ENCODE measurements at places on chromosomes 2 and 18.

DNA sequence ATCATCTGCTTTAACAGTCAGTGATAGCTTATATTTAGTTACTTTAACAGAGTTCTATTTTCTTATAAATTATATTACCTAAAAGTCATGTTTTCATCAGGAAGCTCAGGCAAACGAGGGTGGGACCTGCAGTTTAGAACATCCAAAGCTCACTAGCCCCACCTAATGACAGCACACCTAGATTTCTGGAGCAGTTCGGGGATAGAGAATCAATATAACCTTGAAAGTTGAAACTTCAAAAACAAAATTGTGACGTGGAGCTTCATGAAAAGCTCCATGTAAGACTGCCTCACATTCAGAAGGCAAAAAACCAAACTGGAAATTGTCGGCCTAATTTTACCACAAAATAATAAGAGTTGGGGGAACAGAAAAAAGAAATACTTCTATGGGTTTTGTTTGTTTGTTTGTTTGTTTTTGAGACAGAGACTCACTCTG lies 185.9 kb upstream of the CCDC150 start:
- DNase-seq, result peak; percentile 64

DNA sequence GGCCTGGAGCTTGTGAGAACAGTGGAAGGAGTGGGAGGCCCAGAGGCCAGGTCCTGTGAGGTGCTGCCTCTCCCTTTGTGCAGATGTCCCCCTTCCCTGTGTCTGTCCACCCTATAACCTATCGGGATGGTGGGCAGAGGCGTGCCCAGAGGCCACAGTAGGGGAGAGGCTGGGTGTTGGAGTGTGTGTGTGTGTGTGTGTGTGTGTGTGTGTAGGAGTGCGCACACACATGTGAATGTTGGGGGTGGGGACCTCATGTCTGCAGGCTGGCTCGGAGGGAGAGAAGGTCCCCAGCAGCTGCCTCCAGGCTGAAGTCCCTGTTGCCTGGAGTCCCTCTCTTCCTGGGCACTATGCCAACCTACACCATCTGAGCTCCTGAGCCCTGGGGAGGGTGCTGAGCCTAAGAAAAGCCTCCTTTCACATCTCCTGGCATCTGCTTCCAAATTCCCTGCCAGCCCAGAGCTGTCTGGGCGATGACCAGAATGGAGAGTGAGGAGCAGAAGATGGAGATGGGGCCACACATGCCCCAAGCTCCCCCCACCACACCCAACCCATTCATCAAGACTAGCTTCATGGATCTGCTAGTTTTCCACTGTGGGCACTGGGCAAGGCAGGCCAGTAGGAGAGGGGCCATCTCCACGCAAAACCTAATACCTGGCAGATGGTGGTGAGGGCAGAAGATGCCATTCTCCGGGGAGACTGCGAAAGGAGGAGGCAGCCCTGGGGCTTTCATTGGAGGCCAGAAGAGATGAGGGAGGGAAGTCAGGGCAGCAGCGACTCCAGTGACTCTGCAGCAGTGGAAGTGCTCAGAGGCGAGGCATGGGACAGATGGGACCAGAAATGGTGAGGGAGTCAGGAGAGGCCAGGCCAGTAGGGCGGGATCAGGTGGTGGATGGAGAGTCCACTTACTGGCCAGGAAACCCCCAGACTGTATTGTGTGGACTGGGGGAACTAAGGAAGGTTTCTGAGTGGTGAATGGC lies 20.3 kb downstream of the KCNK3 start:
- no peak for DNase-seq

- no peak for DNase-seq
These were observed 97.4 kb downstream of the RHOB start for GRCh38 chr2:20544153-20544747.

DNA sequence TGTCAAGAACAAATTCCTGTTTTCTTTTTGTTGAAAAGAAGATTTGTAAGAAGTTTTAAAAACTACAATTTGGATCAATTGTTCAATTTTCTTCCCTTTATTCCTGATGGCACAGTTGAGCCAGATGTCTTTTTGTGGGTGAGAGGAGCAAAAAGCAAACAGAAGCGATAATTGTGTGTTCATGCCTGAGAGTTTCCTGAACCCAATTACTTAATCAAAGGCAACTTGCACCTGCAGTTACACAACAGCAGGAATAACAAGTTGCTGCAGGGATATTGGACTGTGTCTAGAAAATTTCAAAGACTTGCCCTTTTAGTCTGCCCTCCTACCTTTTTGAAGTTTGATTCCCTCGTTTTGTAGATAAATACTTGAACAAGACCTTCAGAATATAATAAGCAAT lies 383.6 kb downstream of the DSEL start:
- peak; percentile 41 for DNase-seq

GRCh38 chr18:3935305-3935704 lies 485.3 kb downstream of the TGIF1 start:
- no peak for DNase-seq

- DNase-seq, result peak; percentile 35
These were observed 827.6 kb downstream of the RNF144A start for GRCh38 chr2:7744827-7745226.

- peak; percentile 65 for DNase-seq
These were observed 9.4 kb upstream of the IL1RL1 start for GRCh38 chr2:102301867-102302362.

DNA sequence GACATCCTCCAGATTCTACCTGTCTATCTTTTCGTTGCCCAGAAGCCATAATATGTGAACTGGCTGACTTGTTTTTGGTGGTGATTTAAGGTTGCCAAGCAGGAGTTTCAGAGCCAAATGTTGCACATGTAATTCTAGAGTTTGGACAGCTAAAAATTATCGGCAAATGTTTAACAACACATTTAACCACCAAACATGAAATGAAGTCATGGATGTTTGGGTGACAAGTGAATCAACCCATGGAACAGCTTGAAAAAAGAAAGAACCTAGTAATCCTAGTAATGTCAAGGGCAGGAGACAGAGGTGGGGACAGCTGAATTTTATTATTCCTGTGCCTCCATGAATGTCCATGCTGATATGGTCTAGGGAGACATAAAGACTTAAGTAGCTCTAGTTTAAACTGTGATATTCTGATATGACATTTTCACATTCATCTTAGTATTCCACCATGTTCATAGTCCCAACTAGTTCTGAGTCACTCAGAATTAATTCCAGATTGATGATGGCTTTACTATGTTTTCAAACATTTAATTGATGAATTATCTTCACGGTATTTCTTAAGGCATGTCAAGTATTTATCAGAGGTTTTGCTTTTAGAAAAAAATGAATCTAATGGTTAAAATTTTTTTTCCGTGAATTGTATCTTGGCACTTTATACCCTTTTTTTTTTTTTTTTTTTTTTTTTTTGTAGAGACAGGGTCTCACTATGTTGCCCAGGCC lies 101.7 kb downstream of the SOCS6 start:
- DNase-seq, result no peak

GRCh38 chr2:42960842-42961180 lies 168.4 kb upstream of the HAAO start:
- no peak for DNase-seq

DNA sequence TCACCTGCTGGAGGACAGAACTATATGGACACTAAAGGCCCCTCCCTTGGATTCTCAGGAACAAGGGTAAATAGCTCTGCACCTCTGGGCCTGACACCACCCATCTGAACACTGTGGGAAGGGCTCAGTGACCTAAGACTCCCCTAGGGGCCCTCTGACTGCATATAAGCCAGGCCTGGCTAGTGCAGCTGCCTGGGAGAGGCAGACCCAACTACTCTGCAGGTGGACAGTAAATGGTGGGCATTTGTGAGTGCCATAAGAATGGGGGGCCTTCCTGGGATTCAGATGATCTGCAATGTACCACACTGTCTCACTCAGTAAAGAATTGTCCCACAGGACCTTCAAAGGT lies 11.2 kb upstream of the WIPF1 start:
- no peak for DNase-seq

DNA sequence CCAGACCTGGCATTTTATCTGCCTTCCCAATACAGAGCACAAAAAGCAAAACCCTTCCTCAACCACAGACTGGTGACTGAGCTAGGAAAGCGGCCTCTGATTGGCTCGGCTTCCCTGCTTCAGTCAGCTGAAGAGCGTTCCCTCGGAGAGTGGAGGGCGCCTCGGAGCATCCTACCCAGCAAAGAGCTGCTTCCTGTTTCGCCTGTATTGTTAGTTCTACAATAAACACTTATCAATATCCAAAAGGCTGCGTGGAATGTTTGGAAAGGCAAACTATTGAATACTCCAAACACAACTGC lies 125.0 kb downstream of the CACNB4 start:
- peak; percentile 36 for DNase-seq

DNA sequence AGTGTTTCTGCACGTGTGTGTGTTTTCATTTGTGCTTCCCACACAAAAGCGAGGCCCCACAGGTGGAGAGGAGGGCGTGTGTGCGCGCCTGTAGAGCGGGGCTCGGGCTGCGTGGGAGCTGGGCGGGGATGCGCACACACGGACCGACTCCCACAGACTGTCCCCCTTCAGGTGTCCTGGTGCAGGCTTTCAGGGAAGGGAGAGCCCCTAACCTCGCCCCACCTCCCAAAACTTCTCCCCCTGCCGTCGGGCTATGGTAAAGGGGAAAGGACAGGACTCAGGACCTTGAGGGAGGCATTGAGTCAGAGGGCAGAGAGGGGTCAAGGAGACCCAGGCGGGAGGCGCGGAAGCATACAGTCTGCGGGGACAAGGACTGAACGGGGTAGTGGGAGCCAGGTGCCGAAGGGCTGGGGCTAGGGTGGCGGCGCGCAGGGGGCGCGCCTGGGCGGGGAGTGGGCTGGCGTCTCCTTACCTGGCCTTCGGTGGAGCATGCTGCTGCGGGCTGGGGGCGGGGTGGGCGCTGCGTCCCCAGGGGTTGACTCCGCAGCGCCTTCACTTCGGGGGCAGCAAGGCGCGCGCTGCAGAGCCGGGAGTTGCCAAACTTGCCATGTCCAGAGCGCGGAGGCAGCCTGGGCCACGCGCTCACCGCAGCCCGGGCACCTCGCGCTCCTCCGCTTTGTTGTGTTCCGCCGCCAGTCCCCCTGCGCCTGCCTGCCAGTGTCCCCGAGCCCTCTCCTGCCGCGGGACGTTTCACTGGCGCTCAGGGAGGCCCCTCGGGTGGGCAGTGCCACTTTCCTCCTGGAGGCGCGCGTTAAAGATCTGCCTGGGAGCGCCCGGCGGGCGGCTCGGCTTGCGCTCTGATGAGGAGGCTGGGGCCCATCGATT lies 302.0 kb downstream of the NCKAP5 start:
- peak; percentile 29 for DNase-seq

GRCh38 chr18:61569176-61569892 lies 236.1 kb downstream of the CDH20 start:
- peak; percentile 89 for DNase-seq

GRCh38 chr2:85584857-85585780 lies 888 bp downstream of the VAMP5 start:
- peak; percentile 85 for DNase-seq

- no peak for DNase-seq
These were observed 349.7 kb upstream of the ST6GAL2 start for GRCh38 chr2:107235491-107236254.

- DNase-seq, result no peak
These were observed 268.5 kb downstream of the ICOS start for GRCh38 chr2:204205082-204205481.

DNA sequence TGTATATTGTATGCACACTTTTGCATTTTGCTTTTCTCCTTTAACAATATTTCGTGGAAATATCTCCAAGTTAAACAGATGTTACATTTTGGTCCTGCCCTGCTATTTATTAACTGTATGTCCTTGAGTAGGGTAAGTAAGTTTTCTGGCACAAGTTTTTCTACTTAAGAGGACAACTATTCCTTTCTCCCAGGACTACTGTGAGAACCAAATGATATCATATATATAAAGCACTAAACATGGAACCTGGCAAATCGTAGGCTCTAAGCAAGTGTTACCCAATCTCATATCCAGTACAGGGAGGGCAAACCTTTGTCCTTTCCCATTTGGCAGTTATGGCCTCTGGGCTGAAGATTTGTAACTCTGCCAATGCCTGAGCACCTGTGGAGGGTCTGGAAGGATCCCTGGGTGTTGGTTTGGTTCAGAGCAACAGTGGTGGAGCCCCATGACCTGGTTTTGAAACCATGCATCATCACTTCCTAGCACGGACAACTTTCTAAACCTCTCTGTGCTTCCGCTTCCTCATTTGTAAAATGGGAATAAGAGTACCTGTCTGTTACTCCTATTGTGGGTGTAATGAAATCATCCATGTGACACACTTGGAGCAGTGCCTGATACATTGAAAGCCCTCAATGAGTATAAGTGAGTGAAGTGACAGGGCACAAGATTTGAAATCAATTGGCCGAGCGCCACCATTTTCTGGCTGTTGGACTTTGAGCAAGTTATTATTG lies 28.3 kb upstream of the ICOS start:
- no peak for DNase-seq

GRCh38 chr18:21163647-21164547 lies 52.3 kb upstream of the ROCK1 start:
- peak; percentile 82 for DNase-seq

DNA sequence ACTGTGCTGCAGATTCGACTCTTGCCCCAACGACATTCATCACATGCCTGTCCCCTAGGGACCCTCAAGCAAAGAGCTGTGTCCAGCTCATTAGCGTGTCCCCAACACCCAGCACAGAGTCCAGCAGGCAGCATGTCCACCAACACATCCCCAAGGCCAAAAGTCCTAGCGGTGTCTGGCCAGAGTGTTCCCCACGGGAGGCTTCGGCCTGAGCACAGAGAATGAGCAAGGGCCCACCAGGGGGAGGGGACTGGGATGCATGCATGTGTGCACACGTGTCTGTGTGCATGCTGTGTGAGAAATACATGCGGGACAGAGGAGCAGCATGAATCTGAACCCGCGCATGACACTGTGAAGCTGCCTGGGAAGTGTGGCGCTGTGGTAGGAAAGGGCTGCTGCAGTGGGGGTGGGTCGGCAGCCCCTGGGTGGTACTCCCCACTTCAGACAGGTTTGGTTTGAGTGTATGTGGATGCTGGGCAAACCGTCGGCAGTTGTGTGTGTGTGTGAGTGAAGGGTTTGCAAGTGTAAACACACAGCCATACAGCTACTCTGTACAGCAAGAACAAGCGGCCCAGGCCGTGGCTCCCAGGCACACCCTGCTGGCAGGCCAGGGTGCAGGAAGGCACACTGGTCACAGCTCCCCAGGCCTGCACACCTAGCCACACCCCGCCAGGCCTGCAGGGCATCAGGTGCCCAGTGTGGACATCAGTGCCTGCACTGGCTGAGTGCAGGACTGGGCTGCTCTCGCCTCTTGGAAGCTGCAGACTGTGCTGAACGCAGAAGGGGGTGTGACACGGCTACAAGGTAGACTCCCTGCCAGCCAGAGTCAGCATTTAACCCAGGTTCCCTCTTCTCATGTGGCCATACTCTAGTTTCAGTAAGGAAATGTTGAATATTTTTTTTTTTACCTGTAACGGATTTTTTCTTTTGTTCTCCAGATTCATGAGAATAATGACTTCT lies 19.5 kb upstream of the HES6 start:
- DNase-seq, result no peak

DNA sequence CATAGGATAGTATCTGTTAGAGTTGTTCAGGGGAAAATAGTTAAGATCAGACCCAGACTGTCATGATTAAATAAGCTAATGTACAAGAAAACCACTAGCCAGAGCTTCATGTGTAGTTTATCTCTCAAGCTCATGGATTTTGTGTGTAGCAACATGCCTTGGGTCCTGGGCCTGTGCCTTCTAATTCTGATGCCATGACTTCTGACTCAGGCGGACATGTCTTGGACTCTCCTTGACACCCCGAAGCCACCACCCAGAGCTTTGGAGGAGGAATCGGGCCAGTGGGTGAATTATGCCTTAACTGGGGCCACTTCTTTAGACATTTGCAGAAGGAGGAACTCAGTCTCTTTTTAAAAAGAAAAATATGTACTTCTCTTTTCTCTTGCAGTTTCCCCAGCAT lies 68.7 kb downstream of the NPAS2 start:
- DNase-seq, result no peak

GRCh38 chr2:39094717-39095363 lies 26.0 kb downstream of the SOS1 start:
- DNase-seq, result no peak

GRCh38 chr18:62935994-62936393 lies 220.7 kb downstream of the PHLPP1 start:
- no peak for DNase-seq
